ENCODE measurements at places on chromosomes 4 and X.

DNA sequence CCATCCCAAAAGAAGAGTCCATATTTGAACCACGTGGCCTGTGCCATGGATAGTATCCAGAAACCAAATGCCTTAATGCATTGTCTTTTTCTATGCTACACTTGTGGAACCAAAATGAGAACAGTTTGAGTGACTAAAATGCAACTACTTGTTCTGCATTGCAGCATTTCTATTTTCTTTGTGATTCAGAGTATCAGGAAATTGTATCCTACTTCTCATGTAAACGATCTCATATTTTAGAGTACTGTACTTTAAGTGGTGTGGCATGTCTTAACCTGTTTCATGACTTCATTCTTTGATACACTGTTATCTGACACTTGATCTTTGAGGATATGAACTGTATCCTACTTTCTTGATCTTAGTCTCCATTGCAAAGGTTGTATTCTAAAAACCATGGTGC lies 167.2 kb upstream of the WDR1 start:
- DNase-seq, result no peak

DNA sequence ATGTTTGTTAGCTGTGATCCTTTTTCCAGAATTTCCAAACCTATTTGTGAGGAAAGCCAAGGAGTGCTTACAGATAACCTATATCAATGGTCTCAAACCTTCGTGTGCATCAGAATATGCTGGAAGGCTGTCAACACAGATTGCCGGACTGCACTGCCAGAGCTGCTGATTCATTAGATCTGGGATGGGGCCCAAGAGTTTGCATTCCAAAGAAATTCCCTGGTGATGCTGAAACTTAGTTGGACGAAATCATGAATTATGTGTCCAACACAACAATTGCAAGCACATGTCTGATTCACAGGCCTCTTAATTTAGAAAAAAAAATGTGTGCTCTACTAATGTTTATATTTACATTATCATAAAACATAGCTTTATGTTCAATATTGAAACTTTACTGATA lies 544.0 kb upstream of the AMOT start:
- no peak for DNase-seq

- no peak for DNase-seq
Observed at GRCh38 chrX:54817220-54817820, 9.8 kb downstream of the MAGED2 start.

DNA sequence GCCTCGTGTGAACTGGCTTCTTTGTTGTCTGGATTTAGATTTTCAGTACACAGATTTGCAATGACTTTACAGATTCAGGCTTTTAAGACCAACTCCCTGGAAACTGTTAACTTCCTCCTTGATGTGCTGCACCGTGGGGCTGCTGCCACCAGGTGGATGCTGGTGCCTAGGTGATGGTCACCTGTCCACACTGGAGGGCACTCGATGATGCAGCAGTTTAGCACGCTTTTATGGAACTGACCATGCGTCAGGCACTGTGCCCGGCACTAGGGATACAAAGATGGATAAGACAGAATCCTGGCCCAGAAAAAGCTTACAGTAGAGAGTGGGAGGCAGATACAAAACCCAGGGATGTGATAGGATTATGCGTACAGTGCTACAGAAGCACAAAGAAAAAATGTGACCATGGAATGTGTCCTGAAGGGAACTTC lies 180.7 kb downstream of the CEP135 start:
- DNase-seq, result no peak

DNA sequence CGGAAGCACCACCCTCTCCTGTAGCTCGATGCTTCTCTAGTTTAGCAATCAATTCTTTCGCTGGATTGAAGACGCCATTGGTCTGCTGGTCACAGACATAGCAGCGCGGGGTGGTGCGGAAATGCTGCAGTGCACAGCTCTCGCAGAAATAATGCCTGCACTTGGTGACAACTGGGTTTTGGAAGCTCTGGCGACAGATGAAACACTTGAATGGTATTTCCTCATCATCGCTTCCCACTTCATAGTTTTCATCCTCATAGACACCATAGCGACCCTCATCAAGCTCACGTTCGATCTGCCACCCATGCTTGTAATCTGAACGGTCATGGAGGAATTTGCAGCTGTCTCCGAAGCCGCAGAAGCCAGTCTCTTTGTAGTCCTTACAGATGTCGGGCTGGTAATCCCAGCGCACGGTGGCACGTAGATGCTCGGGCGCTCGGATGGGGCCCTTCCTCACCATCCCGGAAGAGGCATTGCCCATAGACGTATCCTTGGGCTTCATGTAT lies 854 bp downstream of the RNF113A start:
- no peak for DNase-seq

DNA sequence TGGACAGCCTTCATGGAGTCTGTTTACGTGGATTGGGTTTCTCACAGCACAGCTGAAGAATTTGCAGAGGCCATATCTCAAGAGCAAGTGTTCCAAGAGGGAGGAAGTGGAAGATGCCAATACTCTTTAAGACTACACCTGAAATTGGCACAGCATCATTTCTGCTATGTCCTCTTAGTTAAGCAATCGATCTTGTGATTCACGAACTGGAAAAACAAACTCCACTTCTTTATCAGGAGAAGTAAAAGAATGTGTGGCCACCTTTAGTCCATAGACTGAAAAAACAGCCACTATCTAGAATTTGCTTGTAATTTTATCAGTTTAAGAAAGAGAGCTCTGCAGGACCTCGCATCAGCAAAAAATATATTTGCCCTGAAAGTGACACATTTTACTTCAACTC lies 473.1 kb upstream of the ATOH1 start:
- DNase-seq, result no peak

- no peak for DNase-seq
Observed at GRCh38 chr4:74202062-74202586, 44.2 kb downstream of the MTHFD2L start.

- DNase-seq, result no peak
Observed at GRCh38 chr4:88952081-88952480, 104.9 kb downstream of the FAM13A start.

DNA sequence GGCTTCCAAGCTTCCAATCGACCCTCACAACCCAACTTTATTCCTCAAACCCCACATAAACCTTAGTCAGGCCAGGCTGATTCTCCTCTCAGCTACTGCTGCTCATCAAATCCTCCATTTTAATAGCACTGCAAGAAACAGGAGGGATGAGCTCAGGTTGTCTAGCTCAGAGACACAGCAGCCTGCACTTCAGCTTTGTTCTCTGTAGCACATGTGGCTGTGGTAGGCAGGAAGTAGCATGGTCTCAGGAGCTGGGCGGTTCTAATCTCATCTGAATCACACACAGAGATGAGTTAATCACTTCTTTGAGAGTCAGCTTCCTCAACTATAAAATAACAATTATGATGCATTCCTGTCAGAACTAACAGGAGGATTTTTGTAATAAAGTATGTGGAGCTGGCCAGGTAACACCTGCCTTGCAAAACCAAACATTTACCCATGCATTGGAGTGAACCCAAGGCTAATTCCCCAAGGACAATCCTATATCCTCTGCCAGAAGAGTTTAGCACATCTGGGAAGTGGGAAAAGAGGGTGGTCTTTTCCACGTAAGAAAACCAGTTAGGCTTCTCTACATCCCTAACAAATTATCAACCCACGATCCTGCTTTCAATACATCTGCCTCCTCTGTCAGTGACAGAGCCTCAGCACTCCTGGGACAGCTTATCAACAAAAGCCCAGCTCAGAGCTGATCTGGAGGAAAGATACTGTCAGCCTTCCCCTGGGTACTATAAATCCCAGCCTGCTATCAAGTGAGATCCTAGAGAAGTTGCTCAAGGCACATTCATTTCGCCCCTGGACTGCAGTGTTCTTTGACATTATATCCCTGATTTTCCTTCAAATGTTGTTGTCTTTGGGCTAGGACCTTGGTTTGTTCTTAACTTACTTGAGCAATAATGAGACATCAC lies 32.8 kb downstream of the ELOVL6 start:
- no peak for DNase-seq

DNA sequence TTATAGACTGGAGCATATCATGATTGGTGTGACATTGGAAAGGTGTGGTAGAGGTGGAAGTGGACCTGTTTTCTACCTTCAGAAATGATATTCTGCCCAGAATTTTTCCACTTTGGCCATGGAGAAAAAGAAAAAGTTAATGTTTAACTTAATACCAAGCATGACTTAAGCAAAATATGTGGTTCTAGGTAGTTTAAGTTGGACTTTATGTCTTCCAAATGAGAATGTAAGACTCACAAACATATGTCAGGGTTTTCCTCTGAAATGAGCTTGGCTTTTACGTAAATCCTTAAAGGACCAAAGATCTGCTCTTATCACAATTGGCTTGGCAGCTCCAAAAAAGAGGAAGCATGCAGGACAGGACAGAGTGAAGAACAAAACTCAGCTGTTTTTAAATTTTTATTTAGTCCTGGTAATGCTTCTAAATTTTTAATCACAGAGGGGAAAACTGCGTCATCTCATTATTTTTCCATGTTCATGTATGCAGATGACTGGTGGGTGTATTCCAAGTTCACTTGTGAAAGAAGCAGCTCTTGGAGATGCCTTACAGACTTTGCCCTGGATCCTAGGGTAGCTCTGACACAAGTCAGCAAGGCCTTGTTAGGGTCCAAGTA lies 98.2 kb downstream of the ANK2 start:
- DNase-seq, result no peak

DNA sequence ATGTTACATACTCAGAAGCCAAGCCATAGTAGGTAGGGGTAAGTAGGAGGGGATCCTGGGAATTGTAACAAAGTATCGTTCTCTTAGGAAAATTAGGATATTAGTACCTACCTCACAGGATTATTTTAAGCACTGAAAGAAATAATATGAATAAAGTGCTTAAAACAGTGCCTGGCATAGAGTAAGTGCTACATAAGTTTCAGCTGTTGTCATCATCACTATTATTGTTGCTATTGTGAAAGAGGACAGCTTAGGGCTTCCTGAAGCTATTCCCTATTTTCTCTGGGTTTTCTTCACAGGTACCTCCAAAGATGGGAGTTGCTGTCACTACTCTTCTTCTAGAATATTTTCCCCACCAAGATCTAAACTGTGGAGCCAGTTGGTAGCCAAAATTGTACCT lies 443.7 kb upstream of the FGF16 start:
- no peak for DNase-seq

DNA sequence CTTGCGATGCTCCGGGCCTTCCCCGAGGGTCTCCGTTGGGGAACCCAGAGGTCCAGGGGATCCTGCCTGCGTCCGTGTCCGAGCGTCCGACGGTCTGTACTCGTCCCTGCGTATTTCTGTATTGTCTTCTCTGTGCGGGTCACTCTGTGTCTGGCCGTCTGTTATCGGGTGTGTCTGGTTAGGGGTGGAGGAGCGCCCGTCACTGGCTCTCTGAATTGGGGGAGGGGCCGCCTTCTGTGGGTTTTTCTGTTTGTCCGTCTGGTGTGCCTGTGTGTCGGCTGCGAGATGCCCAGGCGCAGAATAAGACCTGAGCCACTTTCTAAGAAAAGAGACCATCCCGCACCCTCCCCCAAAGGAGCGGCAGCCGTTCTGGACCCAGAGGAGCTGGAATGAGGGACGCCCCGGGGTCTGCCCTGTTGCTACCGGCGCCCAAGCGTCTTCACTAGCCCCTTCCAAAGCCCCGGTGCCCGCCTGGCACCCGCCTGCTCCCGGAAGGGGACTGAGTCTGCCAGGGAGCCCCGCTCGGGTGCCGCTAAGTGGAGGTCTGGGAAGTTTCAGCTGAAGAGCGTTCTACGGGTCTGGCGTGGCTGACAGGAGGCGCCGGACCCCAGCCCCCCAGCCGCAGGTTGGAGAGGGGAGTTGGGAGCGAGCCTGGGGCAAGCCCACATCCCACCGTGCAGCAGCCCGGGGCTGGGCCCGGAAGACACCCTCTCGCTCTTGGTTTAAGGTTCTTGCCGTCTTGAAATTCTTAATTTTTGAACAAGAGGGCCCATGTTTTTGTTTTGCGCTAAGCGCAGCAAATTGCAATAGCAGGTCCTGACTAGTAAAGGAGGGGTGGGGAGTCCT lies 1.0 kb upstream of the OTOP1 start:
- no peak for DNase-seq

DNA sequence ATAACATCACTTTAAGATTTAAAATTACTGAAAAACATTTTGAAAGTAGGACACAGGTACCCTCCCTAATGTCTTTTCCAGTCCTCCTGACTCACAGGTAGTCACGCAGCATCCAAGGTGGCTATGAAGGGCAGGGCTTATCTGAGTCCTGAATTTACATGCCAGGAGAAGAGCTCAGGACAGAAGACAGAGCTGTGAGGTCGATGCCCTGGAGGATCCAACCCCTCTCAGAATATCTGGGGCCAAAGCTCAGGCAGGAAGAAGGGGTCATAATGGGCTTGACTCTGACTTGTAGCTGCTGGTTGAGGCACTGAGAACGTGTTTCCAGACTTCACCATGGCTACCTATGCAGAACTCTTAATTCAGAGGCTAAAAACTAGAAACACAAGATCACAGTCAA lies 177.5 kb downstream of the AASDH start:
- DNase-seq, result no peak

DNA sequence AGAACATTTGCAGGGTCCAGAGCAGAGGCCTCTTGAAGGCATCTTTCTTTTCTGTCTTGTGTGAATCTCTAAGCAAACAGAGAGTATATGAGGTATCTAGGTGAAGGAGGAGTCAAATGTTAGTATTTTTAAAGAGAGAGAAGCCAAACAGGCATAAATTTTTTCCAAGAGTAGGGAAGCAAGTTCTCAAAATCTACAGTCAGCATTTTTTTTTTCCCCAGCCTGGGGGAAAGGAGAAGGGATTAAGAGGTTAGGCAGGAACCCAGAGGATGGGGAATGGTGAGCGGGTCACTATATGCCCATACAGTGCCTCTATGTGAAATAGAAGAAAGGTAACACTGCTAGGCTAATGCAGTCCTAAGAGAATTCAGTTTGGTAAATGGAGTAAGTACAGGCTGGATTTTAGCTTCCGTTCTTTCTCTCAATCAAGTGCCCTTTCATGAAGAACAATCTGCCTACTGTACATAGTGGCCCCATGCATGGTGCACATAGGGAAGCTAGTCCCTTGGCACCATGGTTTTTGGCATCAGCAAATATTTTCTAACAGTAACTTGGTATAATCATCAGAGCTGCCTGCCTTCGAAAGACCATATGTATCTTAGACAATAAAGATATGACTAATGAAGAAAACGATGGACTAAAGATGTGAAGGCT lies 163.1 kb upstream of the MAB21L2 start:
- DNase-seq, result no peak

All from left renal cortex interstitium (tissue), 4 donors.